Tibial artery (tissue), 4 donors: ENCODE measurements at places on chromosomes 13 and 19.

DNA sequence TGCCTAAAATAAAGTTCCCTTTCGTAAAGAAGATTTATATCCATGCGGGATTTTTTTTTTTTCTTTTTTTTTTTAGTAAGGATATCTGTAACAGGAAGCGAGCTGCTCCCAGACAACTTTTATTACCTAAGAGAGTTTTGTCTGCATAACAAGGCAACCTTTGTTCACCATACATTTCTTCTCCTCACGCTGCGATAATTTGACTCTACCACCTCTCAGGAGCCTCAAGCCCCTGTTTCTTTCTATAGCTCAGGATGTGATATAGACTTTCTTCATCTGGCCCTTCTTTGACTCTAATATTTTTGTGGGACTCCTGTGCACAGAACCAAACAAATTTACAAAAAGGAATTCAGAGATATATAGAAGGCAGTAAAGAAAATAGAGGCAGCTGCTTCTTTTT is 1053.7 kb upstream of the SPRY2 start:
- no peak for DNase-seq
- no peak overlapping the region for H3K4me3 ChIP-seq
- no peaks in the 10 kb centered on the region for H3K4me1 ChIP-seq
- H3K36me3 ChIP-seq, result no peaks in the 10 kb centered on the region
- H3K27me3 ChIP-seq, result no peaks in the 10 kb centered on the region

GRCh38 chr13:78022164-78022877 is 103.7 kb upstream of the EDNRB start:
- no peak overlapping the region for H3K4me3 ChIP-seq
- no peak for DNase-seq
- no peak overlapping the region for H3K27ac ChIP-seq
- no peaks in the 10 kb centered on the region for H3K36me3 ChIP-seq
- no peaks in the 10 kb centered on the region for H3K4me1 ChIP-seq
- no peaks in the 10 kb centered on the region for H3K27me3 ChIP-seq

DNA sequence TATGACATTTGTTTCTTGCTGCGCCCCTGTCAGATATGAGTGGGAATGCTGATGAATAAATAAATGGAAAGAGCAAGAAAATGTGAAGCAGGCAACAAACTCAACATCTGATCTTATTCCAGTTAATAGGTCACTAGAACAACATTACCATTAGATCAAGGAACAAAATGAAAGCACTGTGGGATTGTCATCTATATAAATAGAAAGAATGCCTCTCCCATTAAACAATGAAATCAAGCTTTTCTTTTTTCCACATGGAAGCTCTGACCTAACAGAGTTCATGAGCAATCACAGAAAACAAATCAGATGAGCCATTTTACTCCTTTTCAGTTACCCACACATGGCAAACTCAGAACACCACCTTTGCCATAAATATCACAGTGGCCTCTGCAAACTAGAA is 354.8 kb downstream of the SUCLA2 start:
- DNase-seq, result no peak
- H3K4me1 ChIP-seq, result no peaks in the 10 kb centered on the region
- no peak overlapping the region for H3K4me3 ChIP-seq
- H3K27me3 ChIP-seq, result no peaks in the 10 kb centered on the region
- H3K27ac ChIP-seq, result no peak overlapping the region
- H3K36me3 ChIP-seq, result no peaks in the 10 kb centered on the region

DNA sequence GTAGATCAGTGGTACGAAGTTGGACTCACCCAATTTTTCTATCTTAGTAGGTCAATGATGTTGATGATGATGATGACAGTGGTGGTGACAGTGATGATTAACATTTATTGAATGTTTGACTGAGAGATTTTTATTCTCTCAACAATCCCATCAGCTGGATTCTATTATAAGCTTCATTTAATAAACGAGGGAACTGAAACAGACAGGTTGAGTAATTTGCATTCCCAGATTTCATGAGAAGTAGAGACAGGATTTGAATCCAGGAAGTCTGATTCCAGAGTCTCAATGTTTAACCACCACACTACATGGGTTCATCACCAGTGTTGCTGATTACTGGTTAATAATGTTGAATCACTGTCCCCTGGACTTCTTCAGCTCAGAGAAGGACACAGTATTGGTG is 168.9 kb downstream of the FLT1 start:
- DNase-seq, result no peak
- no peak overlapping the region for H3K4me3 ChIP-seq
- no peaks in the 10 kb centered on the region for H3K36me3 ChIP-seq
- no peaks in the 10 kb centered on the region for H3K27me3 ChIP-seq

- no peaks in the 10 kb centered on the region for H3K4me1 ChIP-seq
- no peaks in the 10 kb centered on the region for H3K36me3 ChIP-seq
- H3K27ac ChIP-seq, result no peak overlapping the region
These were observed 222.3 kb downstream of the TEX29 start for GRCh38 chr13:111542530-111543341.

DNA sequence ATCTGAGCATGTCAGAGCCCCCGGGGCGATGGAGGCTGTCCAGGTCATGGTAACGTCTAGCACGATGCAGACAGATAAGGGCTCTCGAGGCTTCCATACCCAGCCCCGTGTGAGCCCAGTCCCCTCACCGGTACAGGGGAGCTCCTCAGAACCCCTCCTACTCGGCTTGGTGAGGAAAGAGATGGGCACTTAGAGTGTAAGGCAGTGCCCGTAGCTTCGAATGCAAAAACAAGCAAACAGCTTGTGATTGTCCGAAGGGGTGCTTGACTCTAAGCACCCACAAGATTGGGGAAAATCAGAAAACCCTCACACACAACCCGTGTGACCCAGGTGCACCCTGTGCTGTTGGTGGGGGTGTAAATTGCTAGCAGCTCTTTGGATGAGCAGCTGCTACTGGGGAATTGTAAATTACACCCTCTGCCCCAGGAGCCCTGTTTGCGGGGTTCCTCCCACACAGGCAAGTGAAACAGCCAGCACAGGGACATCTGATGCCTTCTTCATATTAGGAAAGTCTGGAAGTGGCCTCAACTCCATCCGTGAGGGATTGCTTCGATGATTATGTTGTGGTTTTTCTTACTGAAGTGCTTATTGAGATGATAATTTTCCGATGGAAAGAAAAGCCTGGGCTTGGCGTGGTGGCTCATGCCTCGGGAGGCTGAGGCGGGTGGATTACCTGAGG is 918 bp upstream of the PSPN start:
- H3K4me3 ChIP-seq, result no peak overlapping the region
- H3K4me1 ChIP-seq, result peaks cover 27% of the 10 kb centered on the region
- H3K36me3 ChIP-seq, result peaks cover 24% of the 10 kb centered on the region
- no peaks in the 10 kb centered on the region for H3K27me3 ChIP-seq
- DNase-seq, result no peak
- peak overlapping the region; percentile 8 for H3K27ac ChIP-seq

DNA sequence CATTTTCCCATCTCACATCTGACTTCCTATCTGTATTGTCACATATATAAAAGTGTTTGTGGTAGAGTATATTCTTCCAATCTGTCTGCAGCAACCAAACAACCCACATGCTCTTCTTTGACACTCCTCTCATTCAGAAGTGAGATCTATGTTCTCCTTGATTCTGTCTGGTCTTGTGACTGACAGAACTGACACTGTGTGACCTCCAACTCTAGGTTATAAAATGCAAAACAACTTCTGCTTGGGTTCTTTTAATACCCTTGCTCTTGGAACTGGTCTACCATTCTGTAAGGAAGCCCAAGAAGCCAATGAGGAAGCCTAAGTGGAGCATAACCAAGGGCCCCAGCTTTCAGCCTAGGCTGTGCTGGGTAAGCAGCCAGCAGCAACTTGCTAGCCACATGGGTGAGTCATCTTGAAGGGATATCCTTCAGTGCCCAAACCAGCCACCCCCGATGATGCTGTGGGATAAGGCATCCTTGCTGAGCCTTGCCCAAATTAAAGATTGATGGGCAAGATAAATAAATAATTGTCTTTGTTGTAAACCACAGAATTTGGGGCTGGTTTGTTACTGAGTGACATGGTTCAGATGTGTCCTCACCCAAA is 18.4 kb upstream of the ITM2B start:
- no peak overlapping the region for H3K27ac ChIP-seq
- H3K4me1 ChIP-seq, result no peaks in the 10 kb centered on the region
- H3K36me3 ChIP-seq, result no peaks in the 10 kb centered on the region
- H3K27me3 ChIP-seq, result no peaks in the 10 kb centered on the region
- no peak overlapping the region for H3K4me3 ChIP-seq
